CD4-positive, alpha-beta memory T cell (primary cell): ENCODE measurements at places on chromosomes 5 and 9.

DNA sequence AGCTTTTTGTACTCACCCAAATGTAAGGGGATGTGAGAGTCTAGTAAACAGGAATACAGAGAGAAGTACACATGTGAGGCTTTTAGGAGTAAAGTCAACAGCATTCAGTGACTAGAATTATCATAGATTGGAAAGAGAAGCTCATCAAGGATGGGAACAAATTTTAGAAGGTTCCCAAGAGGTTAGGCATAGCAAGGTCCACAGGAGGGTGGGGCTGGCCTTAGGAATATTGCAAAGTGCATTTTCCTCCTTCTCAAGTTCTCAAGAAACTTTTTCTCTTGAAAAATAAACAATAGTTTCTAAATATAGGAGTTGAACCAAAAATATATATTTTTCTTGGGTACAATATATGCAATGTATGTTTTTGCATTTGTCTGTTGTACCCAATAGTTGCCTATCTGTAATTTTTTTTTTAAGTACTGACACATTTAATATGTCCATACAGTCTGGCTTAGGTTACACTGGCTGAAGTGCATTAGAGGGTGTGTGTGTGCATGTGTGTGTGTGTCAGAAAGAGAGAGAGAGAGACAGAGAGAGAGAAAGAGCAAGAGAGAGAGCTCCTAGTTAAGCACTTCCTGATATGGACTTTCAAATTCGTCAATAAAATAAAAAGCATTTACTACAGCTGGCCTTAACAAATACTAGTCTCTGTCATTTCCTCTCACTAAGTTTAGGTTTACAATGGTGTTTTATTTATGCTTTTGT lies 62.2 kb downstream of the SNX18 start:
- DNase-seq: no peak

DNA sequence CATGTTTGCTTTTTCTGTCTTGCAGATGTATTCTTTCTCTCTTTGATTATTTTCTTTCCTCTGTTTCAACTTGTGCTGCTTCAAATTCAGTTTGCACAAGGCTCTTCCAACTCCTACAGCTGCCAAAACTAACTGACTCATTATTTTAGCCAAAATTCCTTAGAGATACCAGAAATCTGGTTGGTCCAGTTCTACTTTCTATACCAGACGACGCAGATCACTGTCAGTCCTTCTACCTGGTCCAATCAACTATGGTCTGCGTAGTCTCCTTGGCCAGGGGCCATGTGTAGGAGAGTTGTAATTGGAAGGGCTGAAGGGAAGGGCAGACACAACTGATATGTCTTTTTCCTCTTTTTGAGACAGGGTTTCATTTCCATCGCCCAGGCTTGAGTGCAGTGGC lies 51.9 kb upstream of the JAK2 start:
- DNase-seq: no peak

DNA sequence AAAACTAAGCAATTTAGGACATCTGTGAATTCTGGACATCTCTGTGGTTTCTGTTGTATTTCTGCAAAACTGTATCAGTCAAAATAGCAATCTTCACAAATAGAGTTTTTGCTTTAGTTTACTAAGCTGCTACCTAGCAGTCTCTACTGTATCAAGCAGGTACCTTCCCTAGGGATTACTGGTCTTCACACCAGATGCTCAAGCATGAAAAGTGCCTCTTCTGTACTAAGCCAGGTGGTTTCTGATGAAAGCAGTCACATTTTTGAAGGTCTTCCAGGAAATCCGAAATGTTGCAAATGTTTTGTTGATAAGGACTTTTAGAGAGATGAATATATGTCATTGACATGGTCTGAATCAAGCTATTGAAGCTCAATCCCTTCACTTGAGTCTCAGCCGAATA lies 540.0 kb downstream of the KCTD16 start:
- DNase-seq: no peak

DNA sequence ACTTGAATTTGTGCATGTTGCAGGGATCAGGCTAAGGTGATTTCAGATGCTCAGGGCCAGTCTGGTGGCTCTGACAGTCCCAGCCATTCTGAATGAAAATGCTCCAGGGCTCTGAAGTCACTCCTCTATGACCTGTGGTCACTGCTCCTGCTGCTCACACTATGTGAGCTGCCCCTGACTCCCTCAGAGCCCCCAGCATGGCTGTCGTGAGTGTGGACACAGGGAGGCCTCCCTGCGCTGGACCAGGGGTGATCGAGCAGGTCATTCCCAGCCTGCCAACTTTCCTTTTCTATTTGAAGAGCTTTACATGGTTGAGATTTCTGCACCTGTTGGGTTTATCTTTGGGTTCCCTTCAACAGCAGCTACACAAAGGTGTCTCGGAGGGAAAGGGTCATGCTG lies 74.5 kb downstream of the WNK2 start:
- no peak for DNase-seq

GRCh38 chr5:124576848-124577409 lies 169.5 kb downstream of the ZNF608 start:
- DNase-seq: no peak

- DNase-seq: no peak
Observed at GRCh38 chr9:93133681-93134014, 403 bp downstream of the NINJ1 start.

DNA sequence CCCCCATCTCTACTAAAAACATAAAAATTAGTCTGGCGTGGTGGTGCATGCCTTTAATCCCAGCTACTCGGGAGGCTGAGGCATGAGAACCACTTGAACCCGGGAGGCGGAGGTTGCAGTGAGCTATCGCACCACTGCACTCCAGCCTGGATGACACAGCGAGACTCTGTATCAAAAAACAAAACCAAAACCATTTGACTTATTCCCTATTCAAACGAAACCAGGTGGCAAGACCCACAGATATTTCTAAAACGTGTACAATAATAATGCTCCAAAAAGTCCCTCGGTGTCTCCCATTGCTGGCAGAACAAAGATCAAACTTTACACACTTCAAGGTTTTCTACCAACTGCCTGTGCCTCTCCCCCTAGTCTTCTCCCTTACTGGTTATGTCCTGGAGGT lies 29.8 kb downstream of the HMGCR start:
- DNase-seq: no peak

DNA sequence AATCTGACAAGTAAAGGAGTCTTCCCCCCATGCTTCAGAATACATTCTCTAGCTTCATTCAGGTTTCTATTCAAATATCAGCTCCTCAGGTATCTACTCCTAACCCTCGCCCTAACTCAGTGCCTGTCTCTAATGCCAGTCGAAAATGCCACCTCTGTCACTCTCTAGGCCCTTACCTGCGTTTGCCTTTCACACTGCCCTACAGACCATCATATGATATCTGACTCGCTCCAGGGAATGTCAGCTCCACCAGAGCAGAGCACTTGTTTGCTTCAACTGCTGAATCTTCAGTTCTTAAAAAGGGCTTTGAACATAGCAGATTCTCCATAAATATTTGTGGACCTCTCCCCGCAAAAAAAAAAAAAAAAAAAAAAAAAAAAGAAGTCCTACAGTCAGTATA lies 46.7 kb downstream of the ADRB2 start:
- DNase-seq: no peak

- DNase-seq: no peak
Observed at GRCh38 chr5:139684350-139684880, 36.3 kb downstream of the CXXC5 start.

DNA sequence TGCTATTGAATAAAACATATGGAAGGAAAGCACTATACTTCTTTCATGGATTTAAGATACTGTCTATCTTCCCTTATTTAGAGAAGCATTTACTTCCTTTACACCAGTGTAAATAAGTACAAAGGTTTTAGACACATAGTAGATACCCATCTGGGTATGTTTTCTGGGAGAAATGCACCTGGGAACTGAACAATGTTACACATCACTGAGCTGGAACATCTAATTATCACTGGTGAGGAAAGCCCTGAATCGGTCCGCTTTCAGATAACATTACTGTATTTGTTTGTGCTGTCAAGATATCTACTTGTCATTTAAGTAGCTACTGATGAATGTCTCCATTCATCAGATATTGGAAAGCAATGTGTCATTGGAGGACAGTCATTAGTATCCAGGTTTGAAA lies 964.7 kb upstream of the PTPRD start:
- no peak for DNase-seq

DNA sequence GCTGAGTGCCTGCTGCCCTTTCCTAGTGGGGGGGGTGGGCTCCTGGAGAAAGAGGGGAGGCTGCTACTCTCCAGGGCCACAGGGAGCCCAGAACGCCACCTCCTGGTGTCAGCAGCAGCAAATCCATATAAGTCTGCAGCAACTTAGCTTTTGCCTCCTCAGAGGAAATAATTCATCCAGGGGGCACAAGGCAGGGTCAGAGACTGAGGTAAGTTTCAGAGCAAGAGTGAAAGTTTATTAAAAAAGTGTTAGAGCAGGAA lies 4.0 kb upstream of the CLPTM1L start:
- no peak for DNase-seq

- DNase-seq: no peak
Observed at GRCh38 chr5:149853331-149853648, 91.3 kb downstream of the PDE6A start.

DNA sequence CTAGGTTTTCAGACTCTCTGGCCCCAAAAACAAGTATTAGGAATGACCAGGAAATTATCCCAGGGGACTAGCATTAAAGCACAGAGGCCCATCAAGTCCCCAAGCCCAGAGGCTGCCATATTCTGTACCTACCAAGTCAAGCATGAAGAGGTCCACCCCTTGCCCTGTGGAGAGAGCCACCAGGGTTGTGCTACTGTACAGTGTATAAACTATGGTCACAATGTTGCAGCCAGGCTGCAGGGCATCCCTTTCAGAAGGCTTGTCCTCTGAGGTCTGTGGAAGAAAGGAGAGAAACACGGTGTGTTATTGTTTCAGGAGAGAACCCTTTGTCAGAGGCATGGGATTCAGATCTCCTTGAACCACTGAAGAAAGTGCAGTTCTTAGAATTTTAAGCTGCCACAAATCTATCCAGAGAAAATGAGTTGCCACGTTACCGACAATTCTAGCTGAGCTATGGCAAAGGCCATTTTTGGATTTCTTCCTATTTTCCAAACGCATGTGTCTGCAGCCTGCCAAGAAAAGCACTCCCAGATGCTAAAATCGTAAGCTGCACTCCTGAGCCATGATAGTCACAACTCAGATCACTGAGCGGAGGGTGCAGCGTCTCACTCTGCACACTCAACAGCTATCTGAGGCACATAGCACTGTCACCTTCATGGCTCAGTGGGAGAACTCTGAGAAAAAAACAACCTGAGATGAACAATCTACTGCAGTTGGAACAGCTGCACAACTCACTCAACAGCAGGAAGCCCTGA lies 45.5 kb upstream of the SPATA31E1 start:
- DNase-seq: no peak
